ENCODE measurements at places on chromosomes 6 and 20.

- DNase-seq = no peak
Observed at GRCh38 chr6:70717038-70717801, 49.5 kb downstream of the SMAP1 start.

GRCh38 chr20:916825-917224, 691 bp upstream of the ANGPT4 start:
- DNase-seq = no peak

DNA sequence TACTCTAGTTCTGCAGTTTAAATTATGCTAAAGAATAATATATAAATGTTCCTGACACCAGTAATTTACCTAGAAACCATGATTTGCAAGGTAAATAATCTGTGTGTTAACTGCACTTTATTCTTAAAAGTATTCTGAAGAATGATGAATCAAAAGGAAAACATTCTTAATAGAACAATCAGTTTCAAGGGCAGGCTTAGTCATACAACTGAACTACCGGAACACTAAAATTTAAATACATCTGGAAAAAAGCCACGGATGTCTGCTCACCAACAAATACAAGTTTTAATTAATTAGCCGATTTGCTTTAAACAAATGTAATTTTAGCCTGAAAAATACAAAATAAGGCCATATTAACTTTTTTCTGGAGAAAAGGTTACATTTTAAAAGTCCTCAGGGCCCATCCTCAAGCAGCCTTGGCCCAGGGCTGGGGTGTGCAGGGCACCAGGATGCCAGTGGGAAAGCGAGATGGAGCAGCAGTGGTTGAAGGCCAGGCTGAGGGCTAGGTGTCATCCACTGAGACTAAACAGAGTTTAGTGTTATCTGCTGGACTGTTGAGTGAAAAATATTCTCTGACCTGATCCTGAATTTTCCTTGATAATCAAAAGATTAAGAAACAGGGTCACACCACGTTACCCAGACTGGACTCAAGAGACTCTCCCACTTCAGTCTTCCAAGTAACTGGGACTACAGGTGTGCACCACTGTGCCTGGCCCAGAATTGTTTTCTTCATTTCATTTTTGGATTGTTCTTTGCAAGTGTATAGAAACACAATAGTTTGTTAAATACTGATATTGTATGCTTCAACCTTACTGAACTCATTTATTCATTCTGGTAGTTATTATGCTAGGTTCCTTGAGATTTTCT, 88.2 kb upstream of the DST start:
- no peak for DNase-seq

DNA sequence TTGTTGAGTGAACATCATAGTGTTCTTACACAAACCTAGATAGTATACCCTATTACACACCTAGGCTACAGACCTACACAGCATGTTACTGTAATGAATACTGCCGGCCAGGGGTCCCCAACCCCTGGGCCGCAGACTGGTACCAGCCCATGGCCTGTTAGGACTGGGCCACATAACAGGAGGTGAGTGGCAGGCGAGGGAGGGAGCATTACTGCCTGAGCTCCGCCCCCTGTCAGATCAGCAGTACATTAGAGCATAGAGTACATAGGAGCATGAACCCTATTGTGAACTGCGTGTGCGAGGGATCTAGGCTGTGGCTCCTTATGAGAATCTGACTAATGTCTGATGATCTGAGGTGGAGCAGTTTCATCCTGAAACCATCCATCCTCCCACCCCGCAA, 126.3 kb downstream of the PRND start:
- DNase-seq = no peak

DNA sequence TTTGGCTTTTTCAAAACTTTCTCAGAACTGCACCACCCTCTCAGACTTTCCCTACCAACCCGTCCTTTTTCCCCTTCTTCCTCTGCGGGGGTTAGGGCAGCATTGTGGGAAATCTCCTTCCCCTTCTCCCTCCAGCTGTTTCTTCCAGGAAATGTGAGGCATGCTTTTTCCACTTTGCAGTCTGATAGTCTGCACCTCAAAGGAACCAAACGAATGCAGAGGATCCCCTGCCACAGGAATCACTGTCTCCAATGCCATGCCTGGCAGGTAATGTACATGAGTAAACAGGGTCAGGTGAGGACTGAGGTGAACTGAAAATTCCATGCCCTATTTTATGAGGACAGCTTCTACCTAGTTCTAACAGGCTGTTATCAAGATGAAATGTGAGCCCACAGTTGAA, 218.4 kb downstream of the BCAS1 start:
- DNase-seq = no peak

All from DMS79 treated with DMSO at 0.1 percent for 48 hours (cell line).